ENCODE measurements at places on chromosomes 11 and 22. TPM values are rescaled to one million over a fixed set of nuclear protein-coding genes. Genes with fewer than 3 reads are reported as not detected.

- H3K36me3 ChIP-seq = no peaks in the 10 kb centered on the region
- H3K27me3 ChIP-seq = peaks cover 38% of the 10 kb centered on the region
- H3K27ac ChIP-seq = no peak within 1 kb of the TSS
- H3K4me1 ChIP-seq = peaks cover 7% of the 10 kb centered on the region
Measured at GRCh38 chr11:120511116-120511819, at the start of gene GRIK4. GRIK4 (plus strand) TSS chr11:120511748; CDS start chr11:120660319, 148,571 bp downstream.

- no peaks in the 10 kb centered on the region for H3K27me3 ChIP-seq
- DNase-seq = no peak
Measured at GRCh38 chr22:49447837-49448236, 379.8 kb downstream of the BRD1 start.

DNA sequence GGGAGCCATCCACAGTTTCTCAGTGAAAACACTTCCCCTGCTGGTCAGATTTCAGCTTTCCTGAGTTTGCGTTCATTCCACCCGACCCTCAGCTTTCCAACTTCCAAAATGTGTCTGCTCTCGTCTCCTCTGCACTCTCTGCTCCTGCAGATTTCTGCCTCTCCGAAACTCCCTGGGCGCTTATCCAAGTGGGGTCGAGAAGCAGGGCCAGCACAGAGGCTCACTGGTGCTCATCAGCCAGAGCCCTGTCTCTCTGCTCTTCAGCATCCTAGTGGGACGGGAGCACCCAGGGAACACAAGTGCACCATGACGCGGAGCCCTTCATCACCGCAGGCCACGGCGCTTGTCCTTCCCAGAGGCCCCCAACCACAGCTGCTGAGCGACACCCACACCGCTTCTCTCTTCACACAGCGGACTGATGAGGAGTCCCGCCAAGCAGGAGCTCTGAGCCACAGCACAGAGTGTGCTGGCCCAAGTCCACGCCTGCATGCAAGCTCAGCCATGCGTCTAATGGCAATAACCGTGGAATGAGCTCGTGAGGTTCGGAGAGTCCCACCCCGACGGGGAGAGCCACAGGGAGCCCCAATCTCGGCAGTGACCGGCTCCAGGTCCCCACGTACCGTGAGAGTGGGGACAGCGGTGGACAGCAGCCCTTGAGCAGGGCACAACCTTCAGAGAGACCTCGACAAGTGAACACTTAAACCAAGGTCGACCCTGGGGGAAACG lies 27.9 kb upstream of the MOB2 start:
- peaks cover 4% of the 10 kb centered on the region for H3K36me3 ChIP-seq
- no peak for DNase-seq
- peaks cover 14% of the 10 kb centered on the region for H3K4me1 ChIP-seq
- no peaks in the 10 kb centered on the region for H3K27me3 ChIP-seq
- H3K4me3 ChIP-seq = no peak overlapping the region
- no peak overlapping the region for H3K27ac ChIP-seq

GRCh38 chr11:133191931-133192330 lies 340.4 kb downstream of the OPCML start:
- no peak overlapping the region for H3K27ac ChIP-seq
- DNase-seq = no peak
- H3K36me3 ChIP-seq = no peaks in the 10 kb centered on the region

DNA sequence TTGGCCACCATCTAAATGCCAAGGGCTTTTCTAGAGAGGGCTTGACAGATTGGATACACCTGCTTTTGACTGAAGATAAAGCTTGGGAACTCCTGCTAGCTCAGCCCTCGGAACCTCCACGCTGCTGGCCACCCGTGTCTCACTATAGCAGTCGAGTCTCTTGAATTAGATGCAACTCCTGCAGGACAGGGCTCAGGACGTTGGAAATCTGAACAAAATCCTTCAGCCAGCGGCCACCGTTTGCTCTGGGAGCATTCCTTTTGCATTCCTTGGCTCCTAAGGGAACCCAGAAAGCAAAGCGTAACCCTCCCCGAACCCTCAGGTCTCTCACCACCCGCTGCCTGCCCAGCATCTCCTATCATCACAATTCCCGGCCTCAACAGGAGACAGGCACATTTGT lies 77.8 kb downstream of the GRIK4 start:
- H3K27ac ChIP-seq = no peak overlapping the region
- H3K36me3 ChIP-seq = no peaks in the 10 kb centered on the region
- peaks cover 10% of the 10 kb centered on the region for H3K27me3 ChIP-seq
- DNase-seq = no peak

DNA sequence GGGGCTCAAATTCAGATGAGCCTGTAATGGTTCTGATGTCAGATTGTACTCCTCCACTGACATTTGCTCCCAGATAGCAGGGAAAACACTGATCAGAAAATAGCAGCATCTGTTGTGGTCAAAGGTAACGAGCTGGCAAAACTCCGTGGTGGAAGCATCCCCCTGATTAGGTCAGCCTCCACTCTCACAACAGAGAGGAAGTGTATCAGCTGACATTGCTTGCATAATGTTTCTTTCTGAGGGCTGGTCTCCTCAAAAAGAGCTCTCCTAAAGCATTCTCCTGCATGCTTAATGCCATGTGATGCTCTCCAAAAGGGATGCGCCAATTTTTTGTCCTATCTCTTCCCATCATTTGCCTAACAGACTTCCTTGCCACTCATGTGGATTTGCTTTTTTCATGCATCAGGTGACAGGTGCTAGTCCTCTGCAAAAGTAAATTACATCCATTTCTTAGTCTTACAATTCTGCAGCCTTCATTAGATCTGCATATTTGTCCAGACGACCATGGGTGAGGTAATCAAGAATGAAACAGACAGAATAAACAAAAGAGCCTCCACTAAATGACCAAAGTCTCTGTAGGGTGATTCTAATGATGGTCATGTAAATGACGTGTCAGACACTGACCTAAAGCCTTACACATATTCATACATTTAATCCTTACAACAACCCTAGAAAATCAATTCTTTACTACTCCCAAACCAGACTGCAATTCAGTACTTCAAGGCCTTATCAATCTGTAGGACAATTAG lies 6.4 kb upstream of the TENM4 start:
- no peaks in the 10 kb centered on the region for H3K27me3 ChIP-seq
- no peak for DNase-seq
- H3K4me3 ChIP-seq = no peak overlapping the region

DNA sequence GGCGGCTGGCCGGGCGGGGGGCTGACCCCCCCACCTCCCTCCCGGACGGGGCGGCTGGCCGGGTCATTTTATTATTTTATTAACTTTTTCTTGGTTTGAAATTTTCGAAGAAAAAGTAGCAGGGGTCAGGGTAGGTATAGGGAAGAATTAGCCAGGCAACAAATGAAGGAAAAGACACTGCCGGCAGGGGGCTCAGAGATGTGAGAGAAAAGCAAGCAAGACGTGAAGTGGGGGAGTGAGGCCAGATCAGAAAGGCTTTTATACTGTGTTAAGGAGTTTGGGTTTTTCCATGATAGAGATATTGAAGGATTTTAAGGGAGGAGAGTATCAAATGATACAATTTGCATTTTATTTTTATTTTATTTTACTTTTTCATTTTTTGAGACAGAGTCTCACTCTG lies 19.0 kb downstream of the RNF214 start:
- H3K36me3 ChIP-seq = peaks cover 3% of the 10 kb centered on the region
- H3K27ac ChIP-seq = no peak overlapping the region
- H3K4me1 ChIP-seq = no peaks in the 10 kb centered on the region
- H3K4me3 ChIP-seq = no peak overlapping the region

Gene CSNK2A3
- 0.49 TPM for total RNA-seq

Gene SLC22A6
- not detected for total RNA-seq
